ENCODE measurements at places on chromosomes 3 and 15.

GRCh38 chr15:91589360-91589759 lies 264.1 kb upstream of the SLCO3A1 start:
- no peak for DNase-seq

GRCh38 chr3:150315721-150316120 lies 92.4 kb upstream of the TSC22D2 start:
- no peak for DNase-seq

DNA sequence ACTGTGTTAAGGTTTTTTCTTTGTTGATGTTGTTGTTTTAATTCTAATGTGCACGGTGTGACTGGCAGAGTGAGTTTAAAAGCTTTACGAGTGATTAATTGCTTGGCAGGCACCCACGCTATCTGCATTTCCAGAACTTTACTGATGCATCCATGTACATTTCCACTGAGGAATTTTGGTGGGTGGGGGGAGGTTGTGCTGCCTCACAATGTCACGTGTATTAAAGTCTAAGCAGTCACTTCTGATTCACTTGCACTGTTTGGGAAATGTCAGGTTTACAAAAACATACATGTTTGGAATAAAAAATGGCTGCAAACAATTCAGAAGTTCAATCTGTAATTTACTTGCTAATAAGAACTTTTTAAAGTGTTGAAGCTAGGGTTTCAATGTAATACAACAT lies 38.5 kb upstream of the CTDSPL start:
- no peak for DNase-seq

- DNase-seq = no peak
Measured at GRCh38 chr15:73004462-73004861, 47.8 kb upstream of the NEO1 start.

- peak; percentile 81 for DNase-seq
Measured at GRCh38 chr15:82849556-82850512, 40.4 kb downstream of the WHAMM start.

GRCh38 chr15:85710340-85710842 lies 84.3 kb downstream of the KLHL25 start:
- DNase-seq = no peak

DNA sequence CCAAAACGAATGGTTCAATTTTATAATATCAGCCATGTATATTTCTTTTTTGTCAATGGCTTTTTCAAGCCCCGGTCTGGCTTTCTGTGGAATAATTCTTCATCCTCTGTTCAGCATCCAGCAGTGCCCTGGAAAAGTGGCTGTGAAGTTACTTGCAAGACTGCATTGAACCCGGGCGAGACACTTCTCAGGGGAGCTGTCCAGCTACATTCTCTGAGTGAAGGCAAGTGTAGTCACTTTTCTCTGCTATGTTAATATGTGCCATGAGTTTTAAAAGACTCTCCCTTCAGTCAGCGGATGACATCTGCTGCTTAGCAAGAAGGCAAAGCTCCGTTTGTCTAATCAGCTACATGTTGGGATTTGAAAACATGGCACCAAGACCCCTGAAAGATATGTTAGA lies 81.3 kb upstream of the RGMA start:
- no peak for DNase-seq
